PC-9 (cell line): ENCODE measurements at places on chromosomes 2 and 18. TPM values are rescaled to one million over a fixed set of nuclear protein-coding genes. Genes with fewer than 3 reads are reported as not detected.

- no peak for DNase-seq
These were observed 642 bp upstream of the KCNK3 start for GRCh38 chr2:26691881-26692278.

DNA sequence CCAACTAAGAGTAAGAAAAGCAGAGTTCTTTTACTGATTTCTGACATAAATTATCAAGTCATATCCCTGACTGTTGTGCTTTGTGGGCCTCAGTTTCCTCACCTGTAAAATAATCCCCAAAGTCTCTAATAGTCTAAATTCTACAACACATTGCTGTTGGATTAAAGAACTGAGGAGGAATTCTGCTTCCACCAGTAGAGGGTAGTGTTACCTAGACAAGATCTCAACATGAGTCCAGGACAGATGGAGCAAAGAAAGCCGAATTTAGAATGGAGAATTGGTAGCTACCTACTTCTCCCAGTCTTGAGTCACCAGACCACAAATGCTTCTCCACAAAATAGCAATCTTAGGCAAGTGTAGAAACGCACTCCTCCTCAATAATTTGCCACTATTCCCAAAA lies 462.5 kb upstream of the FSHR start:
- DNase-seq, result no peak

GRCh38 chr2:48170281-48170680 lies 264.0 kb upstream of the FBXO11 start:
- DNase-seq, result no peak

- DNase-seq, result peak; percentile 39
These were observed 46.9 kb upstream of the GREB1L start for GRCh38 chr18:21194871-21195771.

The COL3A1 gene
- total RNA-seq, result not detected in 2 replicates

The VWA3B gene
- not detected in 2 replicates for total RNA-seq

The UPP2 gene
- total RNA-seq, result not detected in 2 replicates
